ENCODE measurements at places on chromosomes 12 and 14.

DNA sequence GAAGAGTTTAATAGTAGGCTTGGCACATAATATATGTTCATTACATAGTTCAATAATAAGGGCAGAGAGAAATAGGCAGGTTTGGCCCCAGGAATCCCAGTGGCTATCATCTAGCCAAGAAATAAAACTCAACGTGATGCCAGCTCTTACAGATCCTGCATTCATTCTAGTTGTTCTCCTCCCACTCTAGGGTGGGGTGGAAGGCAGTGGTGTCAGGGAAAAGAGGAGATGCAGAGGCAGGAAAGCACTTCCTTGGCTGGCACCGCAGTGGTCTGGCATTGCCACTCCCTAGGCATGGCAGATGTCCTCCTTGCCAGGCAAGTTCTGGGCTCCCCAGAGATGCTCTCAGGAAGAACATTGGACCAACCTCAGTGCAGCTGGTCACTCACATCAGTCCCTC is 383.6 kb downstream of the GRIN2B start:
- no peak for DNase-seq

- DNase-seq: no peak
These were observed 48.0 kb downstream of the NTN4 start for GRCh38 chr12:95742586-95742985.

GRCh38 chr12:111424793-111425251 is 19.1 kb downstream of the SH2B3 start:
- DNase-seq: no peak

DNA sequence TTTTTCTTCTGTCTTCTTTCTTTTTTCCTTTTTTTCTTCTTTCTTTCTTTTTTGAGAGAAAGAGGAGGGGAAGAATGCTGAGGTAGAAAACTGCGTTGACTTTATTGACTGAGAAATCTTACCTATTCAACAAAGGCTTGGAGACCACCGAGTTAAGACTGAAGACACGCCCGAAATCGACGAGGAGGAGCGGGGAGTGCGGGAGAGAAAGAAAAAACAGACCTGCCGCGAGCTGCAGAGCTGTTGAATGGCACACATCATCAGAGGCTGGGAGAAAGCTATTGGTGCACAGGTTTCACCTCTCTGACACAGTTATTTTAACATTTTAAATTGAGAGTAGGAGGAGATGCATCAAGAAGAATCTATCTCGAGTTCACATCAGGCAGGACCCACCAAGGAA is 5.1 kb downstream of the ASCL1 start:
- no peak for DNase-seq

DNA sequence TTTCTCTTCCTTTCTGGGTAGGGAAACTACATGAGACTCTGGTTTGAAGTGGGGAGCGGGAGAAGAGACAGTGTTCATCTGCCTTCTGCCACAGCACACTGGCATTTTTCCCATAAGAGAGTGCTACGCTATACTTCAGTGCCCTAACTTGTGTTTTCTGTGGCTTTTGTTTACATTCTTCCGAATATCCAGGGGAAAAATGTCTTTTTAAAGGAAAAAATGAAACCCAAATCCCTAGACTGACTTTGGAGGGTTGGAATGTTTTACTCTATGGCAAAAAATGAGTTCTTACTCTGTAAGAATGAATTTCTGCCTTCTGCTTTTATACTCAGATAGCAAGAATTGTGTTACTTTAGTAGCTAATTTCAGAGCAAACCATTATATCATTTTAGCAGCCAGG is 88.1 kb upstream of the TMEM263 start:
- DNase-seq: no peak

DNA sequence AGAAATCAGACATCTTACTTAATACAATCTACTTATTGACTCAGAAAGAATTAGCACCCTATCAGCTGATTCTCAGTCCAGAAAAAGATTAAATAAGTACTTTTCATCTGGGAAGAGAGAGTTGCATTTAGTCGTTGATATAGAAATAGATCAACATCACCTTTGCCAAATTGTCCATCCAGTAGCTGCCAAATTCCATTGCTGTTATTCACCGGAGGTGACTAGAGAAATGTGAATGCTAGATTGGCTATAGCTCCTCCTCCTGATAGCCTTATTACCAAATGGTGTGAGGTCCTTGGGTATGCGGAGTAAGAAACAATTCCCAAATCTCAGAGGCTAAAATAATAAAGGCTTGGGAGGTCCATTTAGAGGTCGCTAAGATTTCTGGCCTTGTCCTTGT is 723.3 kb upstream of the FLRT2 start:
- DNase-seq: no peak

- no peak for DNase-seq
These were observed 36.0 kb downstream of the ATF1 start for GRCh38 chr12:50799908-50800307.

GRCh38 chr12:91053951-91054715 is 3.7 kb downstream of the KERA start:
- no peak for DNase-seq

All from AML-193 (cell line).